ENCODE measurements at places on chromosomes 12 and 14. TPM values are rescaled to one million over a fixed set of nuclear protein-coding genes. Genes with fewer than 3 reads are reported as not detected.

The PROX2 gene
- total RNA-seq = not detected

The CPNE6 gene
- not detected for total RNA-seq

The INSM2 gene
- not detected for total RNA-seq

The CLEC14A gene
- 0.33 TPM for total RNA-seq

The GCH1 gene
- 0.79 TPM for total RNA-seq
